ENCODE measurements at places on chromosomes 16 and 17.

DNA sequence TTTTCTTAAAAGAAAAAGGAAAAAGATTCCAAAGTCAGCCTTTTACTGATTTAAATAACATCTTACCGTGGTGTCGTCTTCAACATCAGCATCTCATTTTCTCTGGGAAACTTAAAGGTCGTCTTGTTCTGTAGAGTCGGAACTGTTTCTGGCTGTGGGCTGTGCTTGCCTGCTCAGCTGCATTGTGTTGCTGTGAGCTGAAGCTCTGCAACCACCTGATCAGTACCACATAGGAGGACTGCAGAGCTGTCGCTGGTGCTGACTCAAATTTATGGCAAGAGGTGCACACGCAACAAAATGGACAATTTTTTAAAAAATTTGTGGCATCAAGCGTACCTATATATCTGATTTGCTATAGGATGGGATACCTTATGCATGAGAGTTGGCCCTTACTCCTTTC, at the start of gene OMG:
TSS of gene OMG (minus strand) at position 150 of the 400 bp plus-strand sequence. CDS start 908 bp downstream, outside the sequence.
- no peak for DNase-seq

GRCh38 chr17:1188812-1189504, 9.2 kb upstream of the ABR start:
- no peak for DNase-seq

- DNase-seq, result no peak
These were observed 32.1 kb upstream of the SMURF2 start for GRCh38 chr17:64694207-64694606.

DNA sequence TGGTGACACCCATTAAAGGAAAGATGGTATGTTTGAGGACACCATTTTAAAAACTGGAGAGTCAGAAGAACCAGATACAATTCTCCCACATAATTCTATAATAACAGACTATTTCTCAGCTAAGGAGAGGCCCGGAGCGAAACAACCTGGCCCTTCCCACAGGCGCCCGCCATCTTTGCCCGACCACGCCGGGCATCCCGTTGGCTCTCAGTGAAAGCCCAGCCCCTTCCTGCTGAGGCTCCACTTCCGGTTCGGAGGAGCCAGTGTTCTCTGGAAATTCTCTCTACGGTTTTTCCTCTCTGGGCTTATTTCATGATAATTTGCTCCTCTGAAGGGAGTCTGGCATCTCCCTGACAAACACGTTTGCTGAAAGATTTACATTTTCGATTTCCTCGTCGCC, 175.7 kb downstream of the AXIN2 start:
- no peak for DNase-seq
